ENCODE measurements at places on chromosomes 12 and 14.

GRCh38 chr12:91441246-91441645 lies 258.6 kb upstream of the DCN start:
- DNase-seq: no peak

- DNase-seq: no peak
Measured at GRCh38 chr14:97233319-97233985, 436.3 kb downstream of the VRK1 start.

- DNase-seq: no peak
Measured at GRCh38 chr14:59097681-59098080, 90.8 kb upstream of the DAAM1 start.

DNA sequence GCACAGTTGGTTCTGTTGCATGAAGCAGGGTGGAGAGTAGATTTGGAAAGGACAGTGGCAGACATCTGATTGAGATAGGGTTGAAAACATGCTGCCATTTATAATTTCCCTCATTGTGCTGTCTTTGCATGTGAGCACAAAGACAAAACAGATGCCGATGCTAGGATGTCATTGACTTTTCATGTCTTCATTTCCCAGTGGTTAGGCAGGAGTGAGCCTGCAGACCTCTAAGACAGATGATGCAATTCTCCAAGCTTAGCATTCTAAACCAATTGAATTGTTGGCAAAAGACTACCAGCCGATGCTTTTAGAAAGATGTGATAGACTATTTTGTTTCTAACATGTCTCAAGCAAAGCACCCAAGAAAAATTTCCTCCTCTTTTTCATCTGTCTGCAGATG lies 37.1 kb upstream of the PELI2 start:
- DNase-seq: no peak

DNA sequence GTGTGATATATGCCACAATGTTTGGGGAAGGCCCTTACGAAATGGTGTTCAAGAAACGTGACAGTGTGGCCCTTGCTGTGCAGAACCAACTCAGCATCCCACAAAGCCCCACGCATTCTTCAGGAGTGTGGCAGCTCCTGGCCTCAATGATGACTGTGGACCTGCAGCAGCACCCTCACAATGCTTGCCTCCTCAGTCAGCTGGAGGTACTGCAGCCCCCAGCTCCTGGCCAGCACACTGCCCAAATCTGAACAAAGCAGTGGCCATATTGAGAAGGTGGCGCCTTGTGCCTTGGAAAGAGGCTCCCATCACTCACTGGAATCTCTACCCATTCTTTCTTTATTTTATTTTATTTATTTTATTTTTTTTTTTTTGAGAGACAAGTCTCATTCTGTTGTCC lies 10.4 kb downstream of the POLE2 start:
- no peak for DNase-seq

- DNase-seq: no peak
Measured at GRCh38 chr12:111826316-111826715, 15.7 kb upstream of the MAPKAPK5 start.

DNA sequence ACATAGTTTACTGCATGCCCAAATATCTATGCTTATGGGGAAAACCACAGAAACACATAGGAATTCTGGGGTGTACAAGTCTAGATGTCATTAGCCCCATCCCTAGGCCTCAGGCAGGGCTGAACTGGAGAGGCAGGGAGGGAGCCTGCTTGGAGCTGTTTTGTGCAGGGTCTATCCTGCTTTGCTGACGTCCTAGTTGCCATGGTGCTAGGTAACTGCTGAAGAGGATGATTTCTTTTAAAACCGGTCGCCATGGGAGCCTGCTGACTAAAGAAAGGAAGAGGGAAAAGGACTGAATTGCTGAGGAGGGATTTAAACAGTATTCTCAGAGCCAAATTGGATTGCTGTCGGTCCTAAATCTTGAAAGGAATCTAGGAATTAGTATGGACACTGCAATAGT lies 10.7 kb downstream of the GPR19 start:
- DNase-seq: no peak

DNA sequence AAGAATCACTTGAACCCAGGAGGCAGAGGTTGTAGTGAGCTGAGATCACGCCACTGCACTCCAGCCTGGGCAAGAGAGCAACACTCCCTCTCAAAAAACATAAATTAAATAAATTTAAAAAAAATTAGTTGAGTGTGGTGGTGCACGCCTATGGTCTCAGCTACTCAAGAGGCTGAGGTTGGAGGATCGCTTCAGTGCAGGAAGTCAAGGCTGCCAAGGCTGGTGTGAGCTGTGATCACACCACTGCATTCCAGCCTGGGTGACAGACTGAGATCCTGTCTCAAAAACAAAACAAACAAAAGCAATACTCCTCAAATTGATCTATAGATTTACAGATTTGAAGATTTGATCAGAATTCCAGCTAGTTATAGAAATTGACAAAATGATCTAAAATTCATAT lies 92.7 kb upstream of the RESF1 start:
- DNase-seq: no peak

GRCh38 chr14:106459971-106460730 lies 933.8 kb downstream of the TMEM121 start:
- peak; percentile 71 for DNase-seq

- no peak for DNase-seq
Measured at GRCh38 chr12:65823513-65824375, 539 bp upstream of the HMGA2 start.

DNA sequence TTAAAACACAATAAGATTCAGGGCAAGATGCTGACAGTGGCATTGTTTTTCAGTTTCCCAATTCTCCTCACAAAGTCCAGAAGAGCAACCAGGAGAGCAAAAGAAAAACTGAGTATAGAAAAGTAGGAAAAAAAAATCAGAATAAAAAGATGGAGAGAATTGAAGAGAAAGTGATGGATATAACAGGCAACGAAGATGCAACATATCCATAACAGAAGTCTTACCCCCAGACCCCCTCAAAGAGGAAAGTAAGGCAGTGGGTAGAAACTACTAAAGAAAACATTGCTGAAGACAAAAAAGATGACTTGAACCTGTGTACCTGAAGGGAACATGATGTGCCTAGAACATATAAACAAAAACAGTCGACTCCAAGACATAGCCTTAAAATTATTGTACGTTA lies 10.6 kb downstream of the TCL1A start:
- no peak for DNase-seq

- DNase-seq: no peak
Measured at GRCh38 chr14:77812028-77812427, 12.1 kb downstream of the ADCK1 start.

GRCh38 chr12:75550401-75551240 lies 39.2 kb upstream of the KRR1 start:
- no peak for DNase-seq

GRCh38 chr14:80867091-80867490 lies 74.4 kb downstream of the CEP128 start:
- no peak for DNase-seq

DNA sequence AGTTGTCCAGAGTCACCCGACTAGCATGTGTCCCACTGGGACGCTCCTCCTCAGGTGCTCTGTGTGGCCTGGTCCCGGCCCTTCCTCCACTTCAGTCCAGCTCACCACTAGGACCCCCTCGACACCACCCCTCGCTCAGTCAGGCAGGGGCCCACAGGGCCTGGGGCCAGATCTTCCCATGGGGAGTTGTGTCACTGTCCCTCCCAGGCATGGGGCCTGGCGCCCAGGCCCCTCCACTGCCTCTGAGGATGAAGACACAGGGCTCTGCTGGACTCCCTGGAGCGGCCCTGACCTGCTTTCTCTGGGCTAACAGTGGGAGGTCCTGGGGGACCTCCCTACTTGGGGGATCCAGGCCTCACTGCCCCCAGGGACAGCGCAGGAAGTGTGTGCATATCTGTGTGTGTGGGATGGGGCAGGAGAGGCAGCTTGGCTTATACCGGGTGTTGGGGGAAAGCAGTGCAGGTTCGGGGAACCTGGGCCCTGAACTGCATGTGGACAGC lies 43.8 kb downstream of the KRT80 start:
- DNase-seq: no peak

DNA sequence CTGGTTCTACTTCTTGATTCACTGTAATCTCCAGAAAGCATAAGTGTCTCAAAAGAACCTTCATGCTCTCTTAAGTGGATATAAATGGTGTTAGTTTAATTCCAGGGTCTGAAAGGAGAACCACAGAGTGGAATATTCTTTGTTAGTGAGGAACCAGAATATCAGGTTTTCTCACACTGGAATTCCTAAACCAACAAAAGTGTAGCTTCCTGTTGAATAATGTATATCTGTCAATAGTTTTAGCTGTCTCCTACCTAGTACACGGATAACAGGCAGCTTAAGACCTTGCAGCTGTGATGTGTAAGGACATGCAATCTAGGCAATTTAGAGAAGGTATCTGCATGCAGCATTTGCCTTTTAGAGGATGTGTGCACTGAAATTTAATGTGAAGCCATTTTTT lies 24.0 kb downstream of the LRIG3 start:
- no peak for DNase-seq

DNA sequence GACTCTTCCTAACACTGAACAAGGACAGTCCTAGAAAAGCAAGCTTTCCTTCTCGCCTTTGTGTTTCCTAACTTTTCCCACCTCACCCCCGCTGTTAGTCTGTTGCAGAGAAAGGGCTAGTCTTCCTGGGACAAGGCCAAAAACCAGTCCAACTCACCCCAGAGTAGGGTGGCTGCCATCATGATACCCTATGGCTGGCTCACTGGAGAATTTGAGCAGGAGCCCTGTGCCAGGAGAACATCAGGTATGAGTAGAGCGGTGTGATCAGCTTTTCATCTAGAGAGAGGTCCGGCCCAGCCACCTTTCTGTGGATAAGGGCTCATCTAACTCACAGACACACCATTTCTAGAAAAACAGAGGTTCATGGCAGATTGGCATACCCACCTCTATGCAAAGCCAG lies 16.7 kb upstream of the ZFP36L1 start:
- DNase-seq: no peak

DNA sequence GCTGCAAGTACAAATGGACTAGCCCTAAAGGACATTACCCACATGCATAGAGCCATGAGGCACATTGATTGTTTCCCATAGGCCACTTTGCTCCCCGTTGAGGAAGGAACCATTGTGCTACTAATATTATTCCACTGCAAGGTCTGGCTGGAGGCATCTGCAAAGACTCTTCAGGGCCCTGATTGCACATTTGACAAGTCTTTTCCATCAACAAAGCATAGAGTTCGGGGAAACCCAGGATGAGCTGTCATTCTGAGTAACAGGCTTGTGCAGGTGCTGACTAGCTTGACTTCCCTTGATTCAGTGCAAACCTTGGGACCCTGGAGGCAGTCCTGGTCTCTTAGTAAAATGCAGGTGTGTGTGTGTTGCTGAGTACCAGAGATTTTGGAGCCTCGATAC lies 73.8 kb downstream of the SUSD6 start:
- DNase-seq: peak; percentile 47

DNA sequence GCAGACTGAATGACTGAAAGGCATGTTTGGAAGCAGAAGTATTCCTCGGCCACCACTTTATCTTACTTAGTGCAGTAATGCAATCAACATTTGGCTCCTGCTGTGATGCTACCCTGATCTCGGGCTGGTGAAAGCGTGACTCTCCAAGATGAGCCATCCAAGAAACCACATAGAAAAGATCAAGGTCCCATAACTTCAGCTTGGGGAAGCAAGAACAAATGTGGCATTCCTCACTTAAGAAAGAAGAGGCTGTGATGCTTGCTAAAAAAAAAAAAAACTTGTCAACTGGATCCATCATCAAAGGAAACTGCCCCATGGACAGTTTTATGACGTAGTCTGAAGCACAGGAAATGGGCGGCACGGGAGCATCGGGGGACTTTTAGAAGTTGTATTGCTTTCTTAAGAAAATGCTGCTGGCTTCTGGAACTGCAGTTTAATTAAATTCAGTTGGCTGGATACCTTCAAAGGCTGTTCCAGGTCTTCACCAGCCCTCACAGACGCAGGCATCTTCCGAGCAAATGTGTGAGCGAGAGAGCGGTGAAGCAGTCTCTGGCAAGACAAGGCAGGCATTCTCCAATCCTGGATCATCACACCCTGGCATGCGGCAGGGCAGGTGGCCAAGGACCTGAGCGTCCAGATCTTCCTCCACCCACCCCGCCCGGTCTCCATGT lies 38.2 kb upstream of the MAP1LC3B2 start:
- DNase-seq: no peak

DNA sequence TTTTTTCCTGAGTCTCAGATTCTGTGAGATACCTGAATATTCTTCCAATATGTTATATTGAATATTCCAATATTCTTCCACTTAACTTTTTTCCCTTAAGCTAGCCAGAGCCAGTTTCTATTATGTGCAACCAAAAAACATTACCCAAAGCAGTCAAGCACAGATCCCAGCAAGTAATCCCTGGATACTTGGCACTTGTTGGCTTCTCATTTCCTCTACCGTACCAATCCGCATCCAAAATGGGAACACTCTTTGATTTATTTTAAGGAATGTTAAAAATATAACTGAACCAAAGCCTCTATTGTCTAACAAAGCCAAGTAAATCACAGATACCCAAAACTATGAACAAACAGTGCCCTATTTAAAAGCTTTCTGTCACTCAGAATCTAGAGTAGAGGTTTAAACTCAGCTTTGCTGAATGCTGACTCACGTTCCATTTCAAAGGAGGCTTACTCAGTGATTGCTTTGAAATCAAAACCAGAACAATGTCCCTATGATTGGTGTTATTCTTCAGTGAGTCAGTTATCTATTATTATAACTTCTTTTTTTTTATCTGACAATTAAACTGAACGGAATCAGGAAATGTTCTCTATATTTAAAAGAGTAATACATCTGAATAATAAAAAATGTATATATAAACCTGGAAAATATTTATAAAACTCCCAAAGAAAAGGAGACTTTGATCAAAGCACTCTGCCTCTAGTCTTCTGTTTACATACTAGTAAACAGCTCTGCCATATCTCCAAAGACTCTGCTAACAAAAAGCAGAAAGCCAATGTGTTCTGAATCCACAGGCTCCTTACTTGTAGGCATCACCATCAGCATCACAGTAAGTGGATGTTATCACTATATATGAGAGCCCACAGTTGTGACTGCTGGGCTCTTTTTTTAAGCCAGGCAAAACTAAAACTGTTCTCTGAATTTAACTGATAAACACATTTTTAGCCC lies 360.8 kb downstream of the CCDC91 start:
- no peak for DNase-seq

GRCh38 chr12:65430571-65431306 lies 152.3 kb downstream of the MSRB3 start:
- no peak for DNase-seq

DNA sequence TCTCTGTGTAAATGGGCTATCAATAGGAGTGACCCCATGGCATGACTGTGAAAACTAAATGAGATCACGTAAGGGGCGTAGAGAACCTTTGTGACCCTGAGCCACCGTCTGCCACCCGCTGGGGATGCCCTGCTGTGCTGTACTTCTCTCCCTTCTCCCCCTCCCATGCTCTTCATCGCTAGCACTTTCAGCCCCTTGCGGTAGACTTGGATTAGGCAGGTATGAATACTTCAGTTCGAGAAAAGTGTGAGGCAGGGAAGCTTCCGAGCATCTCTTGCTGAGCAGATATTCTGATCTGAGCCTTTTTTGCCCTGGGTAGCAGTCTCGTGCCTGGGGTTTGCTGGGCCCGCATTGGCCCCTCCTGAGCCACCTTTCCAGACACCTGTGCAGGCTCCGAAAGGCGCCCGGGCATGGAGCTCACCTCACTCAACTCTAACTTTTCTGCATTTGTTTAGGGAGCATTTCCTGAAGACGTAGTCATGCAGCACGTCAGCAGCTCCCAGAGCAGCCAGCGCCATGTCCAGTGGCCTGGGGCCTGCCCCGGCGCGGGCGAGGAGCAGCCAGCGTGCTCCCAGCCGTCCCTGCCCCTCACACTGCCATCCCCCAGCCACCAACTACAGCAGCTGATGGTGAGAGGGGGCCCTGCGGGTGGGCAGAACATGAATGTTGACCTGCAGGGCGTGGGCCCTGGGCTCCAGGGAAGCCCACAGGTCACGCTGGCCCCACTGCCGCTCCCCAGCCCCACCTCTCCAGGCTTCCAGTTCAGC lies 40.4 kb downstream of the DDX51 start:
- DNase-seq: no peak
